Naive thymus-derived CD8-positive, alpha-beta T cell (primary cell): ENCODE measurements at places on chromosomes 7 and 10. TPM values are rescaled to one million over a fixed set of nuclear protein-coding genes. Genes with fewer than 3 reads are reported as not detected.

DNA sequence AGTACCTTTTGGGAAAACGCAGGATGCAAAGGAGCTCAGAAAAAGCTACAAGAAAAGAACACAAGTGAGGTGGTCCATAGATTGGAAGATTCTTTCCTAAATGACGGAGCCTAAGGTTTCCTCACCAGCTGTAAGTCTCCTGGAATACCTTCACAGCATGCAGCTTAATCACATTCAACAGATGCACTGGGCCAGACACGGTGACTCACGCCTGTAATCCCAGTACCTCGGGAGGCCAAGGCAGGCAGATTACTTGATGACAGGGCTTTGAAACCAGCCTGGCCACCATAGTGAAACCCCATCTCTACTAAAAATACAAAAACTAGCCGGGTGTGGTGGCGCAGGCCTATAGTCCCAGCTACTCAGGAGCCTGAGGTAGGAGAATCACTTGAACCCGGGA is 228.7 kb downstream of the FRMD4A start:
- DNase-seq: no peak

GRCh38 chr7:112006071-112006470 is 200.1 kb downstream of the DOCK4 start:
- no peak for DNase-seq

- DNase-seq: no peak
Measured at GRCh38 chr10:97384641-97385040, 16.5 kb downstream of the RRP12 start.

DNA sequence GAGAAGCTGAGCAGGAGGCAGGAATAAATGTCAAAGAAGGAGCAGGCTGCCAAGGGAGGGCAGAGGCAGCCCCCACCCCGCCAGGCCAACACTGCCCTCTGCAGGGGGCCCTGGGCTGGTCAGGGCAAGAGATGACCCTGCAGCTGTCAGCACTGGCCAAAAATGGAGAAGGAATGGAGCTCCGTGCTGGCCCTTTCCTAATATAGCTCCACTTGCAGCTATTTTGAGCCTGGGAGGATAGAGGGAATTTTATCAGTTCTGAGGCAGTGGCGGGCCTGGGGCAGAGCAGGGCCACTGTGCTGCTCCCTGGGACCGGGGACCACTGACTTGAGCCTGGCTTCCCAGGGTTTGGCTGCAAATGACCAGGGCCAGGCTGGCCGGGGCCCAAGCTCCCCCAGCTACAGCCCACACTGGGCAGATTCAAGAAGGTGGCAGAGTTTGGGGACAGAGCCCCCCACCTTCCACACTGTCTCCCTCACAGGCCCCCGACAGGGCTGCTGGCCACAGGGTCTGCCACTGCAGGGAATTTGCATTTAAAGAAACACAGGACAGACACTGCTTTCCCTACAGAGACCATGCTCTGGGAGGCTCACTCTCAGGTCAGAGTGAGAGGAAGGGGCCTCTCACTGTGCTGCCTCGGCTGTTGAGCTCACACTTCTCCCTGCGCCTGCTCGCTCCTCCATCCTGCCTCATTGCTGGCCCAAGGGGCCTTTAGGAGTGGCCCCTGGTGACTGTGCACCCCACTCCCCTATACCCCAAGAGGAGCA is 16.2 kb downstream of the LDB3 start:
- no peak for DNase-seq

PMS2 gene
- 14.2 TPM for polyA plus RNA-seq

- DNase-seq: no peak
Measured at GRCh38 chr7:154744861-154745258, 258.1 kb downstream of the PAXIP1 start.

DNA sequence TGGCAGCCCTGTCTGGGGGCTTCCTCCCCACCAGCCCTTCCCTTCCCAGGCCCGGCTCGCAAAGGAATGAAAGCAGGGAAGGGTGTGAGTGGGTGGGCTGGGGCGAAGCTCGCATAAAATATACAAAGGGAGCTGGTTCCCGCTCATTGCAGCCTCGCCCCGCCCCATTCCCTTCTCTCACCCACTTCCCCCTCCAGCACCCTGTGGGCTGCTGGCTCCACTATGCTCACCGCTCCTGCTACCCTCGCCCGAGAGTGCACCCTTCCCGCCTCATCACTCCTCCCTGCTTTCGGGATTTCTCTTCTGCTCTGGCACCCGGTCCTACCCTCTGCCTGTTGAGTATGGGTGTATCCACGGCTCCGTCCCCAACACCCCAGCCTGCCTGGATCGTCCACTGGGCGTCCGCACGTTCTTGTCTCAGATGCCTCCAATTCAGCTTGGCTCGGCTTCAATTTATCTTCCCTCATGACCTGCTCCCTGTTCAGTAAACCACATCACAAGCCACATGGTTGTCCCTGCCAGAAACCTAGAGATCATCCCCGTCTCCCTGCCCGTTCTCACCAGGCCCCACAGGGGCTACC is 14.4 kb upstream of the TTYH3 start:
- no peak for DNase-seq

GRM8 gene
- polyA plus RNA-seq: not detected

DNA sequence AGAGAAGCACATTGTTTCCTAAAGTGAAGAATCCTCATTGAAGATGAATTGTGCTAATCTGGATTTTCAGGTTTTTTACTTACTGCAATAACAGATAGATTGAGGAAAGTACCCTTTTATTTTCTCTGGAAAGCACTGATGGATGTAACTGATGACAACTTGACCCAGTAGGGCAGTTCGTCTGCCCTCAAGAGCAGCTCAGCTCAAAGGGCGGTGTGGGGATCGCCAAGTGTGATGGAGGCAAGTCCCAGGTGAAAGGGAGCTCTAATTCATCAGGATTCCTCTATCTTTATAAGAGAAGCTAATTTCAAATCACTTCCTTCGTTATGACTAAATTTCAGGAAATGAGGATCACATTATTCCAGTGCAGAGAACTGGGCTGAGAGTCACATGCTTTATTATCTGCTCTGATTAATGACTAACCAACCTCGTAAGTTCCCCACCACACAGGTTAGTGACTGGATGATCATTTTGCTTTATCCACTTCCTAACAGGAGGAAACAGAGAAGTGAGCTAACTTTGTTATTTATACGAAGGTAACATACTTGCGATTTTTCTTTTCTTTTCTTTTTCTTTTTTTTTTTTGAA is 98.8 kb downstream of the PFKFB3 start:
- no peak for DNase-seq

DNA sequence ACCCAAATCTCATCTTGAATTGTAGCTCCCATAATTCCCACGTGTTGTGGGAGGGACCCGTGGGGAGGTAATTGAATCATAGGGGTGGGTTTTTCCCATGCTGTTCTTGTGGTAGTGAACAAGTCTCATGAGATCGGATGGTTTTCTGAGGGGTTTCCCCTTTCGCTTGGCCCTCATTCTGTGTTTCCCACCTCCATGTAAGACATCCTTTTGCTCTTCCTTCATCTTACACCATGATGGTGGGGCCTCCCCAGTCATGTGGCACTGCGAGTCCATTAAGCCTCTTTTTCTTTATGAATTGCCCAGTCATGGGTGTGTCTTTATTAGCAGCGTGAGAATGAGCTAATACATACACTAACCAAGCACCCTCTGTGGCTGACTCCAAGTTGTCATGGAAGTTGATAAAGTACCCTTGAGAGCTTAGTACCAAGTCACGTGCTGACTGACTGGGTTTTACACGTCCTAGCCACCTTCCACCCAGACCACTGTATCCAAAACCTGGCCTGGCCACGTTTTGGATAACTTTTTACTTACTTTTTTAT is 614.4 kb downstream of the SDK1 start:
- no peak for DNase-seq

- DNase-seq: no peak
Measured at GRCh38 chr7:22604246-22604645, 104.3 kb upstream of the STEAP1B start.

DENND2A gene
- polyA plus RNA-seq: not detected

DNA sequence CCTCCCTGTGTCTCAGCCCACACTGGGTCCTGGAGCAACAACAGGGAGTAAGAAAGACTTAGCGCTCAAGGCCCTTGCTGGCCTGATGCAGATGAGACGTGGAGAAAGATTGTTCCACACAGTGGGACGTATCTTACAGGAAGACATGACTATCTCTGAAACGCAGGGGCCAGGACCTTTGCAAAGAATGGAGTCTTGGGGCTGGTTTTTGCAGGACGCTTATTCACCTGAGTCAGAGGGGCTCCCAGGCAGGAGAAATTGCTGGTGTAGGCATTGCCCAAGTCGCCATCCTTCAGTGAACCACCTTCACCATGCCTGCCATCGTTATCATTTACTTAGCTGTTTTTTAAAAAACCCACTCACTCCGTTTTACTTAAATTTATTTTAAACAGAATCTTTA is 11.8 kb upstream of the GDF10 start:
- DNase-seq: no peak

EGR2 gene
- 0.07 TPM for polyA plus RNA-seq
